ENCODE measurements at places on chromosomes 3 and 15.

DNA sequence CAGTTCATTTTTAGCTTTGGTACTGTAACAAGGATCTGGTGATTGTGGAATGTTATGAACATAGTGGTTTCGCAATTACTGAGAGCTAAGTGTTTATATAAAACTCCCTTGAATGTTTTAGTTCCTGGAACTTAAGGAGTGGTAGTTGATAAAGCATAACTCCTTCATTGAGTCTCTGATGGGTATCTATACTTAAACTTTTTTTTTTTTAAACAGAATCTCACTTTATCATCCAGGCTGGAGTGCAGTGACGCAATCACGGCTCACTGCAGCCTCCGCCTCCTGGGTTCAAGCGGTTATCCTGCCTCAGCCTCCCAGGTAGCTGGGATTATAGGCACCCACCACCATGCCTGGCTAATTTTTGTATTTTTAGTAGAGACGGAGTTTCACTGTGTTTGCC, 11.3 kb downstream of the PRKCI start:
- no peak for DNase-seq

- no peak for DNase-seq
These were observed 404.2 kb upstream of the CDIN1 start for GRCh38 chr15:36175186-36175740.

- no peak for DNase-seq
These were observed 105.9 kb downstream of the ROBO1 start for GRCh38 chr3:79661896-79662295.

GRCh38 chr3:140599009-140599408, 78.9 kb upstream of the TRIM42 start:
- DNase-seq = no peak

DNA sequence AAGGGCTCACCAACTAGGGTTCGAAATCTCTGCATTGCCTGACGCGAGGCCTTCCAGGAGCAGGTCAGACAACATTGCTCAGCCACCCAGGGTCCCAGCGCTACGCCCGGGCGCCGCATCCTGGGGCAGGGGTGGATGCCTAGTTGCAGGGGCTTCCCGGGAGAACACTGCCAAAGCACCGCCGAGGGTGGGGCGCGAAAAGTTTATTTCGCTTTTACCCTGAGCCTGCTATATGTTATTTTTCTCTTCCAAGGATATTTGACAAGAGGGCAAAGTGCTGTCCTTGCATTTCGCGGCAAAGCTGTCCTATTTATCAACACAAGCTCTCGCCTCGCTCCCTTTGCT, 549 bp upstream of the SOX14 start:
- no peak for DNase-seq

GRCh38 chr3:8625991-8626390, 18.6 kb downstream of the SSUH2 start:
- no peak for DNase-seq

GRCh38 chr3:124918524-124918923, 16.0 kb downstream of the MUC13 start:
- DNase-seq = no peak

GRCh38 chr3:114079761-114080160, 23.2 kb downstream of the QTRT2 start:
- DNase-seq = no peak

DNA sequence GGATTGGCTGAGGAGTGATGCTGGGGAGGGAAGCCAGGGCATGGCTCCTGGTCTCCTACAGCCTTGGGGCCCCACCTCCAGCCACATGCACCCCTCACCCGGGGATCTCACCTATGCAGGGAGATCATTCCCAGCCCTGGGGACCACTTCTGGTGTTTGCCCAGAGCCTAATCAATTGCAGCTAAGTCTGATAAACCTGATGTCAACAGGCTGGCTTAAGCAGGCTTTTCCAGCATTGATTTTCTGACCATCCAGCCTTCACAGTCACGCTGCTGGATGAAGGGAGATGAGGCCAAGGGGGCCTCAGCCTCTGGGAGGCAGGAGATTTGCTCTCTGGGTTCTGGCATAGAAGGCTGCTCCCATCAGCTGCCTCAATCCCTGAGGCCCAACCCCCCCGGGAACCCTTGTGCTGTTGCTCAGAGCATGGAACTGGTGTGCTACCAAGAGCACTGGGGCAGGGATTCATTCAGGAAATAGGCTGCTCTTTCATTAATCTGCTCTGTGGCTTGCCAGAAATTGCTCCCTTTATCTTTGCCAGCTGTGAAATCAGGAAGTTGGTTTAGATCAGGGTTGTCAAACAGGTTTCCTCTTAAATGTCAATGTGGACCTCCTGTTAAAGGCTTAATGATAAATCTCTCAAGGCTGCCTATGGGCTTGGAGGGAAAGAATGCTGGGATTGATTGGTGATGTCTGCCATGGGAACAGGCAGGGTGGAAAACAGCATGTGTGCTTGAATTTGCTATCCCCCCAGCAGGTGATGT, 19.0 kb downstream of the FAM3D start:
- no peak for DNase-seq

- DNase-seq = no peak
These were observed 73.5 kb downstream of the VGLL4 start for GRCh38 chr3:11570251-11570650.

- DNase-seq = no peak
These were observed 12.3 kb upstream of the FSIP1 start for GRCh38 chr15:39794954-39795353.

- no peak for DNase-seq
These were observed 32.1 kb downstream of the BUB1B start for GRCh38 chr15:40192942-40193341.

DNA sequence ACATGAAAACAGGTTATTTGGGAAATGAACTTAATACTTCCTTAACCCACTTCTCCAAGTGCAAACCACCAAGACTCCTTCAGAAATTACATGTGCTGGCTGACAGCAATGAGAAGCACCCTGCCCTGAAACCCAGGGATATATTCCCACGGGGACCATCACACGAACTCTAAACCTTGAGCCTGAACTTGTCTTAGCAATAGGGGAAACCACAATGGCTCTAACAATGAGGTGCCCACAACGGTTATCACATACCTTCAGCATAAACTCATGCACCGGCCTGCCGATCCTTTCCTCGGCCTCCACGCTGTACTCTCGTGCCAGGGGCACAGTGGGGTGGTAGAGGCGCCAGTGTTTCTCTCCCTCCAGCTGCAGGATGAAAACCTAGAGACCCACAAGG, 13.4 kb downstream of the RIOX2 start:
- no peak for DNase-seq

- DNase-seq = no peak
These were observed 6.5 kb downstream of the OR5K4 start for GRCh38 chr3:98359993-98360675.

DNA sequence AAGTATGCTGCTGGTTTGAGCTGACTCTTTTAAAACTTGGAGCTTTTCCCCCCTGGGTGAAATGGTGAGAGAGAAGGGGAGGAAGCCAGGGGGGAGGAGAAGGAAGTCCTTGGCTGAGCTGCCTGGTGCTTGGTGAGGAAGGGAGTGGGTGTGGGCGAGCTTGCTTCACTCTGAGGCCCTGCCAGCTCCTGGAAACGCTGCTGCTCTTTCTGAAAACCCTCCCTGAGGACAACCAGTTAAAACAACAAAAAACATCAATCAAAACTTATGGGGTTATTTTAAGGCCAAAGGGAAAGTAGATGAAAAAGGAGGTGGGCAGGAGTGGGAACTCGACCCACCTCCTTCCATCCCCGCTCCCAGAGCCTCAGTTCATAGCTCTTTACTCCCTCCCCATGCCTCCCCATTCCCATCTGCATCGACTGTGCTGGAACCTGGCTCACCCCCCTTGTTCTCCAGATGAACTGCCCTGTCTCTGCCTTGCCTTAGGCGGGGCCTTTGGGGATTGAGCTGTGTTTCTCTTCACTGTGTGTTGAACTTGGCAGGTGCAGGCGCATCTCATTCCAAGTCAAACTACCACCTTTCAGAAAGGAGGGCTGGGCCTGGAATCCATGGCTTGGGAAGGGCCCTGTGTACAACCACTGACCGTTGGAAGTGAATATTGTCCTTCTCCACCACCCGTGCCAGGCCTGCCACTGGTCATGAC, 166.1 kb downstream of the ZNF621 start:
- no peak for DNase-seq

- no peak for DNase-seq
These were observed 118.6 kb upstream of the PRICKLE2 start for GRCh38 chr3:64343689-64344430.

- no peak for DNase-seq
These were observed 58.9 kb downstream of the CNOT10 start for GRCh38 chr3:32743934-32744333.

DNA sequence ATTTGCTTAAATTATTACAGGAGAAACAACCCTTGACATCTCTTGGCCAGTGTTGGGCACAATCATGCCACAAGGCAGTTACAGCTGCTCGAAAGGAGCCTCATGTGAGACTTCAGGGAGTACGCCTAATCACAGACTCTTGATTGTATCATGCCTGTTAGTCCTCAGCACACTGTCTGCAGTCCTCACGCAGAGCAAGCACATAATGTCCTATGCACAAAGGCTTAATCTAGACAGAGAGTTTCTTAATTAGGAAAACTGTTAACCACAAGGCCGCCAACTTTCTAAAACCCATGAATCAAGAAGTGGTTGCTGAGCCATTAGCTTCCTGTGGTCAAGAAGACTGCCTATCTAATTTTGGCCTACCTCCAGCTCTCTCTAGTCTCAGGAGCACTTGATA, 172.0 kb downstream of the UNC13C start:
- no peak for DNase-seq

- DNase-seq = no peak
These were observed 33.1 kb downstream of the QTRT2 start for GRCh38 chr3:114089675-114090074.

DNA sequence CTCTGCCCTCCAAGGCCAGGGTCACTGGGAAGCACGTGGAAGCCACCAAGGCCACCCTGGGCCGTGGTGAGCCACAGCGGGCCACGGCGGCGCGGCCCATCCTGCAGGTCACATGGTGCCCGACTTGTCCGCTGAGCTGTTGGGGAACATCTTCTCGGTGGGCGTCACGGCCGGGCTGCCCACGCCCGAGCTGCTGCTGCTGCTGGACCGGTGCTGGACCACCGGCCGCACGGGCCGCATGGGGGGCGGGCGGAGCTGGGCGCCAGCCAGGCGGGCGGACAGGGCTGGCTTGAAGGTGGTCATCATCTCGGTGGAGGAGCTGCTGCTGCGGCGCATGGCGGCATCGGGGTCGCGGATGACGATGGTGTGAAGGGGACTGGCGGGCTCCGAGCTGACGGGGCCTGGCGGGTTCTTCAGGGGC, 22.1 kb upstream of the RAD18 start:
- DNase-seq = no peak

GRCh38 chr3:124760601-124761000, 30.3 kb downstream of the UMPS start:
- DNase-seq = no peak
